ENCODE measurements at places on chromosomes 6 and 20.

GRCh38 chr6:135257631-135258405 is 76.7 kb downstream of the MYB start:
- DNase-seq = no peak

- DNase-seq = peak; percentile 66
Measured at GRCh38 chr20:52379723-52380336, 188.3 kb upstream of the ZFP64 start.

DNA sequence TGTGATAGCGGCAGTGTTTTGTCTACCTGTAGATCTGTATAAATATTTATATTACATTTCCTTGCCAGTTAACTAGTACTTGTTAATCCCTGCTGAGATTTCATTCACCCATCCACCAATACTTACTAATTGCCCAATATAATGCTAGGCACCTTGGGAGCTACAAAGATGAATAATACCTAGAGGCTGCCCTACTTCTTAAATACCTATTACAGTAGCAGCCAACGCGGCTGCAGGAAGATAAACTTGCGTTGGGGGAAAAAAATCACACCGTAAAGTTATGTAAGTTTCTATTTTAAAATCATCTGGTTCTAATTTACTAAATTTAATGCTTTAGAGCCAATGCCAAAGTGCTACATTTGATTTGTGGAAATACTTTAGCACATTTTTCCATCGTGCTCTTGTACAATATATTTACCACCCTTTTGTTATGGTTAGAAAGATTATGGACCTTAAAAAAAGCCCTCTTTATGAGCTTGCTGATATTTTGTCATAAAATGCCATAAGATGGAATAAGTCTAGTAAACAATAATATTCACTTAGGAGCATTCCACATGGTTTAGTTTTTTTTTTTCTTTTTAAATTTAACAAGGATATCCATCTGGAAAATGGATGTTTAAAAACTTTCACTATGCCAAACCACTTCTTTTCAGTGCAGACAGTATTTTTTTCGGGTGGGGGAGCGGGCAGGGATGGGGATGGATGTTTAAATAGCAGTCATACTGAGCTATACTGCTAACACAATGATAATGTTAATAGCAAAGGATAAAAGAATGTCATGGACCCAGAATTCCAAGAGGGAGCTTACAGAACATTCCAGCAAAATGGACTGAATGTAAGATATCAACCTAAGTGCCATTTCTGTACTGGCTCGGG is 13.2 kb upstream of the NEDD9 start:
- DNase-seq = no peak

DNA sequence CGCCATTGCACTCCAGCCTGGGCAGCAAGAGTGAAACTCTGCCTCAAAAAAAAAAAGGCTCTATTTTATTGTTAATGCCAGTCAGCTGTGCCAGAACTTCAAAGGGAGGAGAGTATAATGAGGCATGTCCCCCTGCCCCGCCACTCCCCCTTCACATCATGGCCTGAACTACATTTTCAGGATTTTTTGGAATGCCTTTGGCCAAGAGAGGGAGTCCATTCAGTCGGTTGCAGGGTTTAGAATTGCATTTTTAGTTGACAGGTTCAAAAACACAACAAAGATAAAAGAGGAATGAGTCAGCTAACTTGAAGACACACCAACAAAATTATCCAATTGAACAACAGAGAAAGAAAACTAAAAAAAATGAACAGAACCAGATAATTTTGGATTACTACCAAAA is 59.1 kb downstream of the CEP43 start:
- no peak for DNase-seq

- no peak for DNase-seq
Measured at GRCh38 chr6:69926745-69927144, 60.4 kb downstream of the COL19A1 start.

DNA sequence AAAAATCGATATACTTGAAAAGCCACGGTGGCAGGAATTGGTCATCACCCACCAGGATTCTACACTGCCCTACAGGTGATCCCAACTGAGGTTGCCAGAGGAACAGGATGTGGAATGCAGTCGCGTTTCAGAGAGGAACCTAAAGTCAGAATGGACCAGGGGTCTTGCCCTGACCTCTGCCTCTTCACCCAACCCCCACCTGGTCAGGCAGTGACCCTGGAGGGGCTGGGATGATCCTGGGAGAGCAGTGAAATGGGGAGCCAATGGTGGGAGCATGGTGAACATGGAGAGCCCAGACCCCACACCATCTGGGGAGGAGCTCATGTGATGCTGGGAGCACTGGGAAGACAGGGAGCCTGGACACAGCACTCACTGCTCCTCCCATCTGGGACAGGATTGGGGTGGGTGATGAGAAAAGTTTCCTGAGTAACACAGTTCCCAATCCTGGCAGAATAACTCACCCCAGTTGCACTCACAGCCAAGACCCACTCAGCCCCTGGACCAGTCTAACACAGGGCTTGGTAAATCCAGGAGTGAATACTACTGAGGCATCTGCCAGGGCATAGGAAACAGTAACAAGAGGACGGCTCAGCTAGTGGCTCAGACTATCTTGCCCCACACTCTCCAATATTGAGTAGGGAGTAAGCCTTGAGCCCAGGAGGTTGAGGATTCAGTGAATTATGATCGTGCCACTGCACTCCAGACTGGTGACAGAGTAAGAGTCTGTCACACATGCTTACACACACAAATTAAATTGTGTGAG is 1.7 kb upstream of the ULBP2 start:
- no peak for DNase-seq

DNA sequence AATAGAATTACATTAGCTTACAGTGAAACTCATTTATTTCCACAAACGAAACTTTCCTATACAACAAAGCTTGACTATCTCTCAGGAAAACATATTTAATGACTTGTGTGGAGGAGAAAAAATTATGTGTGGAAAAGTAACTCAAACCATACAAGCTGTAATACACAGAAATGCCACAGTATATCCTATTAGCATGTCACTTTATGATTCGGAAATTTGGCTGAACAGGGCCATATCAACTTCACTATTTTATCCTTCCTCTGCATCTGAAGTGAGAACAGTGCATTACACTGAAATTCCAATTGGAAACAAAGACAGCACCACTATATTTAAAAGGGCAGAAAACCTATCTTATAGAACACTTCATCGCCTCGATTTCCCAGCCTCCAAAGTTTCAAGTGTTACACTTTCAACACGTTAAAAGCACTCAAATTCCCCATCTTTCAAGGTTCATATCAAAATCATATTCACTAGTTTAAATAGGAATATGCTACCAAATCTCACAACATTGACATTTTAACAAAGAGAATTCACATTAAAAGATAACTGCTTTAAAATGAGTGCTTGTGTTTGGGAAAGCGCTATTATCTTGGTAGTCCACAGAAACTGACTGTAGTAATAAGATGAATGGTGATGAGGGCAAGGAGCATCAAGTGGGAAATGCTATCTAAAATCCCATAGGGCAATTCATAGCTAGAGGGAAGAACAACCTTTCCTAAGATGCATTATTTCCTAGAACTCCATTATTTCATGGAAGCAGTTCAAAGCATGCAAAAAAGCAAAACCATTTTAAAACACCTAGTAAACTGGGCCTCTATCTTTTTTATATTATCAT is 1.8 kb downstream of the REV3L start:
- peak; percentile 14 for DNase-seq

DNA sequence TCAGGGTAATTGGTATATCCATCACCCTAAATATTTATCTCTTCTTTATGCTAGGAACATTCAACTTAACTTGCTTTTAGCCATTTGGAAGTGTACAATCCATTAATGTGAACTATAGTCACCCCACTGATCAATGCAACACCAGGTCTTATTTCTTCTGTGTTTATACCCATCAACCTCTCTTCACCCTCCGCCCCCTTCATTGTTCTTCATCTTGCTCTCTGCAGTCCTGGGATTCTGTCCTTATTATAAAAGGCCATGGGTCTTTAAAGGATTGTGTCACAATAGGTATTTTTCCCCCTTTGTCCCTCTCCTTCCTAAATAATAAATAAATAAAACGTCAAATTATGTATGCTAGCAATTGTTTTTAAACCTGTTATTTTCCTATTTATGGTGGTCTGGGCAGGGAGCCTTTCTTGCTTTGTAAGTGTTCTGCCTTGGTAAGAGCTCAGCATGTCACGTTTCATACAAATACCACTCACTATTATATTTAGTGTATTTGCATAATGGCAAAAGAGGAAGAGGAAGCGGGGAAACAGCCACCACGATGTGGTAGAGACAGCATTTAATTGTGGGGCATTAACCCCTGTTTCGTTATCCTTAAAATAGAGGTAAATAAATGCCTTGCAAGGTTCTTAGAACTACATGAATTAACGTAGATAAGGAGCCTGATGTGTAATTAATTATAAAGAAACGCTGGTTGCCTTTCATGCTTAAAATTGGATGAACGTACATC is 1.9 kb downstream of the ABRACL start:
- peak; percentile 70 for DNase-seq

- peak; percentile 43 for DNase-seq
Measured at GRCh38 chr6:108210556-108210955, 44.7 kb downstream of the NR2E1 start.

GRCh38 chr20:17960927-17961586 is 7.5 kb downstream of the SNX5 start:
- DNase-seq = peak; percentile 67

DNA sequence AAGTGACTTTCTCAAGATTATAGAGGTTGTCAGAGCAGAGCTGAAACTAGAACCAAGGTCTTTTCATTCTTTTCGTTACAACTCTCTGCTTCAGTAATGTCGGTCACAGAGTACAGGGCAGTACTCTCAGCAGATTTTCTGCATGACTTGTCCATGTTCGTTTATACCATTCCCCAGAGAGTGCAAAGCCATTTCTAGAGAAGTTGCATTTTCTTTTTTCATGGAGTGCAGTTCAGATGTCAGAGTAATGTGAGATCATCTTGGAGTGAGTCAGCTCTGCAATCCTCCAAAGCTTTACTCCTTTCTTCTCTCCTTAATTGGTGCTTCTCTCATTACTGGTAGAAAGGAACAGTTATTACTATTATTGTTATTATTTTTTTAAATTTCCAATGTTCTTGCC is 115.6 kb upstream of the B3GAT2 start:
- DNase-seq = no peak

DNA sequence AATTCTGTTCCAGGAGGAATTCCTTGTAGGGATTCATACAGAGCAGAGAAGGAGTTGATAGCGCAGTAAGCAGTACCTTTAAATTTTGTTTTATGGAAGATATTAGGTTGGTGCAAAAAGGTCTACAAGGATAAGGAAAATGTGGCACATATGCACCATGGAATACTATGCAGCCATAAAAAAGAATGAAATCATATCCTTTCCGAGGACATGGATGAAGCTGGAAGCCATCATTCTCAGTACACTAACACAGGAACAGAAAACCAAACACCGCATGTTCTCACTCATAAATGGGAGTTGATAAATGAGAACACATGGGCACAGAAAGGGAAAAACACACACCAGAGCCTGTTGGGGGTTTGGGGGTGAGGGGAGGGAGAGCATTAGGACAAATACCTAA is 37.4 kb upstream of the TXLNB start:
- no peak for DNase-seq

- DNase-seq = no peak
Measured at GRCh38 chr6:151376440-151376839, 14.9 kb downstream of the ZBTB2 start.

DNA sequence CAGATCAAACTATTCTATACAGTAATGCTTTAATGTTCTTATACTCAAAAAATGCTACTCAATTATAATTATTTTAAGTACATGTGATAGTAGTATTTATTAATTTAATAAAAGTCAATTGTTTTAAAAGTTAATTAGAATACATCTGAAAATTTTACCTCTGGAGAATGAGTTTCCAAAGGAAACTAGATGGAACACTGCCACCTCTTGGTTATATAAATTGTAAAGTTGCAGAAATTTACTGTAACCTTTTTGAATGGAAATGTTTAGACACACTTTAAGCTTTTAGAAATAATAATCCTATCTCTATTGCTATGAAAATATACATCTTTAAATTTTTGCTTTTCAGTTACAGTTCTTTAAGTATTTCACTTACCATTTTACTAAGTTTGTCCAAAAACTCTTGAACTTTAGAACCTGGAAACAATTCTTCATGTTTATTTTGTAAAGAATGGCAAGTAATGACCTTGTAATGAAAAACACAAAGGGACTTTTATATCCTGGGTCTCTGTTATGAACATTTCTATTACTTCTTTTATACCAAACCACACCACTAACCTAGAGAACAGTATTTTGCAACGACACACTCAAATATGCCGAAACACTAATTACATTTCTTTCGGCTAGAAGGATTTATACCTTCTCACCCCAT is 10.9 kb upstream of the BMP5 start:
- no peak for DNase-seq

DNA sequence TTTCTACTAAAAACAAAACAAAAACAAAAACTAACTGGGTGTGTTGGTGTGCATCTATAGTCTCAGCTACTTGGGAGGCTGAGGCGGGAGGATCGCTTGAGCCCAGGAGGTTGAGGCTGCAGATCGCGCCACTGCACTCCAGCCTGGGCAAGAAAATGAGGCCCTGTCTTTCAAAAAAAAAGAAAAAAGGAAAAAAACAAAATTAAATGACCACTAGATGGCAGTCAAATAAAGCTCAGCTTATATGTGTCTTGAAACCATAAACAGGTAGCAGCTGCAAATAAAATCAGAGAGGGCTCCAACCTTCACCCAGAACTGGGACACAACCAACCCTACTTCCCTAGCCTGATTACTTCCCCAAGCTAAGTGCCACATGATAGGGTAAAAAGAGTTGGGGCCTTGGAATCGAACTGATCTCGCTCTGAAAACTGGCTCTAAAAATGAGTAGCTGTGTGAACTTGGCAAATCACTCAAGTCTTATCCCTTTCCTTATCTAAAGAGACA is 67.1 kb upstream of the ADGRF4 start:
- no peak for DNase-seq

DNA sequence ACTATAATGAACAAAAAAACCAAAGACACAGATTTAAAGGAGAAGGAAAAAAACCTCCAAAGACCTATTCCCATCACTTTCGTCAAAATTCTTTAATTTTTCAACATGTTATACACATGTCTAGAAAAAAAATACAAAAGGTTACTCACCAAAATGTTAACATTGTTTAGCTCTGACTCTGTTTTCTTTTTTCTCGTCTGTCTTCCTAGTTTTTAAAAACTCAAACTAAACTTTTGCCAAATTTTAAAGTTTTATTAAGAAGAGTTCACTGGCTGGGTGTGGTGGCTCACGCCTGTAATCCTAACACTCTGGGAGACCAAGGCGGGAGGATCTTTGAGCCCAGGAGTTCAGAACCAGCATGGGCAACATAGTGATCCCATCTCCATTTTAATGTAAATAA is 10.8 kb downstream of the MCUR1 start:
- DNase-seq = no peak

DNA sequence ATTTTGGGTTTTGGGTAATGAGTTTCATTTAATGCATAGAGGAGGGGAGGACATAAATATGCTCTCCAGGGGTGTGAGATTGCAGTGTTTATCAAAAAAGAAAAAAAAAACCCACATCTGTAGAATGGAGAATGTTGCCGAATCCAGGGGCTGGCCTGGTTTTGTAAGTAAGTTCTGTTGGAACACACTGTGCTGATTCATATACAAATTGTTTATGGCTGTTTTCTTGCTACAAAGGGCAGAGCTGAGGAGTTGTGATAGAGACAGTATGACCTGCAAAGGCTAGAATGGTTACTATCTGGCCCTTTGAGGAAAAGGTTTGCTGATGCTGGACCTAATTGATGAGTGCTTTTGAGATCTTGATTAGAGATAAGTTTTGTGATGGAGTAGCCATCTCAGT is 30.4 kb downstream of the SCAF8 start:
- no peak for DNase-seq

GRCh38 chr20:1897965-1898464 is 2.8 kb downstream of the SIRPA start:
- peak; percentile 83 for DNase-seq

Data from suppressor macrophage (primary cell).